Endodermal cell (in vitro differentiated cells): ENCODE measurements at places on chromosomes 6 and 20. TPM values are rescaled to one million over a fixed set of nuclear protein-coding genes. Genes with fewer than 3 reads are reported as not detected.

Gene VSX1
- not detected in 2 replicates for total RNA-seq

Gene C20orf141
- total RNA-seq: not detected in 3 replicates

- no peak for DNase-seq
These were observed 179.2 kb upstream of the MCHR2 start for GRCh38 chr6:100173211-100173610.

DNA sequence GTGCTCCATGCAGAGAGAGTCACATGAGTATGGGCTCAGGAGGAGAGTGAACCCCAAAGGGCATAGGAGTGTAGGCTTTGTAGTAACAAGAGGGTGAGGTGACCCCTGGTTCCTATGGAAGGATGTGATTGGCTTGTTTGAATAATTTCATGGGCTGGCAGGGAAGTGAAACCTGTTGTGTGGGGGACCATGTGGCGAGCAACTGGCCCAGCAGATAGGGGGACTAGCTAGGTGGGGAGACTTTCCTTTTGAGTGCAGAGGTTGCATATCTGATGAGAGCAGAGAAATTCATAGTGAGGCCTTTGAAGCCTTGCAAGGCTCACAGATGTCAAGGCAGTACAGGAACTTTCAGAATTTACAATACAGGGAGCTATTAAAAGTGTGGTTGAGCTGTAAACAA is 247.9 kb upstream of the SLC35B3 start:
- no peak for DNase-seq

DNA sequence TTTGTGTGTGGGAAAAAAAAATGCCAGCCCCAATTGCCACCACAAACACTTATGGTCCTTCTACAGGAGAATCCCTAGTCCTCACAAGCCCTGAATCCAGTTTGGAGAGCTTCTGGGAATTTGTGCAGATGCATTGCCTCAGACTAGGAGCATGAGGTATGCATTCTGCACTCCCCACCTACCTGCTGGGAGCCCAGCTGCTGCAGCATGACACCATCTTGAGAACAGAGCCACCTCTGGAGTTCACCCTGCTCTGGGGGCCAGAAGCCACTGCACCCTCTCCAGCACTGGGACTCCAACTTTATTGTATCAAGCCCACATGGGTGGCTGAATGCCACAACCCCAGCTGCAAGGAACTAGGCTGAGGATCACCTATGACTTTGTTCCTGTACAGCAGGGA is 568.5 kb upstream of the ID4 start:
- no peak for DNase-seq

Gene OR11A1
- not detected in 3 replicates for total RNA-seq

Gene SPATS1
- not detected in 2 replicates for total RNA-seq

GRCh38 chr6:56278171-56278591 is 30.8 kb upstream of the COL21A1 start:
- DNase-seq: peak; percentile 65

Gene APOM
- 2.0 to 3.2 TPM (median 2.0 TPM) in 3 replicates for total RNA-seq

Gene TRIM40
- not detected in 2 replicates for total RNA-seq

- peak; percentile 92 for DNase-seq
These were observed 216.2 kb downstream of the NFATC2 start for GRCh38 chr20:51326201-51326819.

DNA sequence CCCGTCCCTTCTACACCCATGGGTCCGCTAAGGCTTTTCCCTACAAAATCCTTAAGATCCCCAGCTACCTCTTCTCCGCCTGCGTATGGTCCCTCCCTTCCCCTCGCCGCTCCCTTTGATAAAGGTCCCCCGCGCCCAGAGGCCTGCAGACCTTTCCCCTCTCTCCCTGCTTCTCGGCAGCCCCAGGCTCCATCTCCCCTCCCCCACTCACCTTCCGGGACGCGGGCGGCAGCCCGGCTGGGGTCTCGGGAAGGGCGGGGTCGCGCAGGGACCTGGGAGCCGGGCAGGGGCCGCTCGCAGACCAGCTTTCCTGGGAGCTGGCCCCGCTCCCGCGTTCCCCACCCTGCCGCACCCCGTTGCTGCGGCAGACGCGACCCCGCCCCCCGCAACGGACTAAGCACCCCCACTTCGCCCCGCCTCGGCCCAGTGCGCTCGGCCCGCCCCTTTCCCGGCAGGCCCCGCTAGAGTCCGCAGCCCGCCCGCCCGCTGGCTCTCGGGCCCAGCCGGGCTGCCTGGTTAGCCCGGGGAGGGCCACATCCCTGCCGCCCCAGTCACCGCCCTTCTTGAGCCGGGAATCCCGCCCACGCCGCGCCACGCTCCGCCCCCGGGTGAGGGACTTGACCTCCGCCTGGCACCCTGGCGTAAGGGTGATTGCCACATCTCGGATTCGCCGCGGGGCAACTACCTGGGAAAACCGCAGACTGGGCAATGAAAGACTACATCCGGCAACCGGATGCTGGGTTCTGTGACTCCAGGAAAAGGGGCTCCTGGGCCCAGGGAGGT is at the start of gene FLOT1:
Gene FLOT1 (minus strand): TSS at position 372 of the 783 bp plus-strand sequence. CDS start 498 bp downstream, outside the sequence.
- DNase-seq: peak; percentile 99

Gene RIN2
- total RNA-seq: 16.3 and 19.6 TPM in 2 replicates

DNA sequence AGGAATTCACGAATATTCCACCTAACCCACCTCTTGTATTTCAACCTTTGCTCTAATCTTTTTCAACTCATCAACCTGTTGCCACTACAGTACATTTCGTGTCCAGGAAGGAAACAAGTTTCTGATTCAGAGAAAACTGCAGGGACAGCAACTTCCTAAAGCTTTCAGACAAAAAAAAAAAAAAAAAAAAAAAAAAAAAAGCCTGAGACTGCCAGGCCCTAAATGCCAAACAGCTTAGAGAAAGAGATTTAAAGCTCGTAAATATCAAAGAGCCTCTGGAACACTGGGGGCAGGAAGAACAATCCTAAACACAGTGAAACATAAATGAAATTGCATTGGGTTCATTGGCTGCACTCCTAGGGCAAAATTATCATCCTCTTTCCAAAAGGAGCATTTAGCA is 411.2 kb upstream of the SPTLC3 start:
- DNase-seq: no peak
